ENCODE measurements at places on chromosomes 11 and 22. TPM values are rescaled to one million over a fixed set of nuclear protein-coding genes. Genes with fewer than 3 reads are reported as not detected.

GRCh38 chr11:132541794-132542193 is 990.5 kb downstream of the OPCML start:
- no peak for DNase-seq

DNA sequence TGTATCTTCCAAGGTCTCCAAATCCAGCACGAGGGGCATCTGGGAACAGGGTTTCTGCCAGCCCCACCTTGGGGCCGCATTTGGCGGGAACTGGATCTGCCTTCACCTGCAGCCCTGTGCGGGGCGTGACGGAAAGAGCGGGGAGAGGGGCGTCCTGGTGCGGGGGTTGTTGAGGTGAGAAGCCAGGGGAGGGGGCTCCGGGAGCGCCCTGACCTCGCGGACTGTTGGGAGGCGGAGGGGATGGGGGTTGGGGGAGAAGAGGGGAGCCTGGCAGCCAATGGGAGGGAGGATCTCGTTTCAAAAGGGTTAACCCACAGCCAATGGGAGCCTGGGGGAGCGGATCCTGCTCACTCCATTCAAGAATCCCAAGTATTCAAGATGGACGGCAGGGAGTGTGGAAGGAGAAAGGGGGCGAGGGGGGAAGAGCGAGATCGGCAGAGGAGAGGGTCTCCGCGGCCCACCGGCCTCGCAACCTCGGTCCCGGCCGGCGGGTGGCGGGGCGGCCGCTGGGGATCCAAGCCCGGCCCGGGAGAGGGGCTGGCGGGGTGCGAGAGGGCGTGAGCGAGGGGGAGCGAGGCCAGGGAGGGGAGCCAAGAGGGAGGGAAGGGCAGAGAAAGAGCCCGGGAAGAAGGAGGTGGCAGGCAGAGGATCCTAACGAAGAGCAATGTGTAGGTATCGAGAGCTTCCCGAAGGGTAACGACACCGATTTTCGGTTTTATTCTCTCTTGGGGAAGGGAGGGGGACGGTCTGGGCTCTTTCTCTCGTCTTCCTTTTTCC is 11.5 kb downstream of the YPEL4 start:
- peak; percentile 81 for DNase-seq

- DNase-seq = no peak
Measured at GRCh38 chr11:100340466-100341319, 346.4 kb upstream of the ARHGAP42 start.

GRCh38 chr11:70944636-70945035 is 307.7 kb downstream of the SHANK2 start:
- DNase-seq = no peak

- DNase-seq = no peak
Measured at GRCh38 chr11:129191649-129192048, 476 bp downstream of the ARHGAP32 start.

- no peak for DNase-seq
Measured at GRCh38 chr11:19426756-19427403, 186.1 kb upstream of the E2F8 start.

DNA sequence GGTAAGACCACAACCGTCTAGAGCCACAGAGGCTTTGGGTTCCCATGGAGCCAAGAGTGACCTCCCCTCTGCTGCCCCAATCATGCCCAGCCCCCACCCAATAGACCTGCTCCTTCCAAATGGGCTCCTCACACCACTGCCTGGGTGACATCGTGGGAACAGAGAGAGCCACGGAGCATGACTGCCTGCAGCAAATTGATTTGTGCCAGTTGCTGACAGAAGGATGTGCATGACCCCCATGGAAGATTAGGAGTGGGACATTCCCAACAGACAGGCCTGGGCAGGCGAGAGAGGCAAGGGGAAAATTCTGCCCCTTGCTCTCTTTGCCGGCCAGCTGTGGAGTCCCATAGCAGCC is 88.5 kb downstream of the TENM4 start:
- DNase-seq = no peak

- DNase-seq = no peak
Measured at GRCh38 chr11:124285610-124286344, 28.0 kb downstream of the OR8D1 start.

DNA sequence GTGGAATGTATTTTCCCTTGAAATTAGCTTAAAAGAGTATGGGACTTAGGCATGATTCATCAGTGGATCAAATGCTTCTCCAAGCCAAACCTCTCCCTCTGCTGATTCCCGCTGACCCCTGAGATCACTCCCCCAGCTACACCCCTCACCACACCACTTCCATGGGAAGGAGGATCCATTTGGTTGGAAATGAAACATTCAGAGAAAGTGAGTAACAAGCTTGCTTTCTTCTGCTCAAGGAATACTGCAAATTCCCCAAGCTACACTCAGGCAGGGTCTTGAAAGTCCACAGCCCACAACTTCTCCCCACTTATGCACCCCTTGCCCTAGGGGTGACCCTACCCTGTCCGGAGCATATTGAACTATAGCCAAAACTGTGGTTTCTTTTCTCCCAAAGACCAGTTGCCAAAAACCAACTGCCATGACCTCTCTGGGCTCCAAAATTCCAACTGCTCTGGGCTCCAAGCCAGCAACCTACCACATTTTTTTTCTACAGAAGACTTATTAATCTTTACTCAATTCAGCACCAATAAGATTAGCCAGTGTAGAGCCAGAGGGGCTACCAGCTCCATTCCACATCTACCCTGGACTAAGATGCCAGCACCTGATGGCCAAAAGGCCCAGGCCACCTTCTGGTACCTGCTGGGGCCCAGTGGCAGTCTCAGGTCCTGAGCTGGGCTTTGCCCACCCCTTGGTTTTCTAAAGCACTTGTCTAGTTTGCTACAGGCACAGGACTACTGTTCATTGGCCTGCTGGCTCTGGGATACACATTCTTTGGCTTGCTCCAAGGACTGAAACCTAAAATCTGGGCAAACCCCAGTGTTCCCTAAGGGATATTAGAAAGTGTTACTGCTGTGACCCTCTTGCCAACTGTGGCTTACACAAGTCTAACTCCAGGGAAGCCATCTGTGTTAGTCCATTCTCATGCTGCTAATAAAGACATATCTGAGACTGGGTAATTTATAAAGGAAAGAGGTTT is 101.1 kb downstream of the MICAL3 start:
- no peak for DNase-seq

- no peak for DNase-seq
Measured at GRCh38 chr11:77086521-77087472, 15.8 kb upstream of the OMP start.

DNA sequence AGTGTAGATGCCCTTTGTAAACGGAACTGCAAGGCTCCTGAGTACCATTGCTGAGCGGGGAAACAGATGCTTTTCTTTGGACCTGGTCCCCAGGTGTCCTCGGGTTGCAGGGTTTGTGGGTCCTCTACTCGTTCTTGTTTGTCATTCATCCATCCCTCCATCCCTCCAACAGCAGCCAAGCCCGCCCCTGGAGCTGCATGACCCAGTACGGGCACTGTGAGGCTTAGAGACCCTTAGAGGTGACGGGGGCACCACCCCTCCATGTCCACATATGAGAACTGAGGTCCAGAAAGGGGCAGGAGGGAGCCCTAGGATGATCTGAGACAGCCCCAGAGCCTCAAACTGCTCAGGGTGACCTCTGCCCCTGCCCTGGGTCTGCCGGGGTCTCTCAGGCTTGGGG is 45.4 kb downstream of the WNT11 start:
- DNase-seq = no peak

DNA sequence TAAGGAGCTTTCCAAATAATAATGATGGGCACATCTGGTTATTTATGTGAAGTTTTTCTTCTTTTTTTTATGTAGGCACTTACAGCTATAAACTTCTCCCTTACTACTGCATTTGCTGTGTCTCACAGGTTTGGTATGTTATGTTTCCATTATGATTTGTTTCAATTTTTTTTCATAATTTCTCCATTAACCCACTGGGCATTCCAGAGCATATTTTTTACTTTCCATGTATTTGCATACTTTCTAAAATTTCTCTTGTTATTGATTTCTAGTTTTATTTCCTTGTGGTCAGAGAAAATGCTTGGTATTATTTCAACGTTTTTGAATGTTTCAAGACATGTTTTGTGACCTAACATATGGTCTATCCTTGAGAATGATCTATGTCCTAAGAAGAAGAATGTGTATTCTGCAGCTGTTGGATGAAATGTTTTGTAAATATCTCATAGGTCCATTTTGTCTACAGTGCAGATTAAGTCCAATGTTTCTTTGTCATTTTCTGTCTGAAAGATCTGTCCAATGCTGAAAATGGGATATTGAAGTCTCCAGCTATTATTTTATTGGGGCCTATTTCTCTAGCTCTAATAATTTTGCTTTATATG is 362.1 kb downstream of the DDX10 start:
- no peak for DNase-seq

- DNase-seq = no peak
Measured at GRCh38 chr11:119723243-119723951, 5.6 kb downstream of the NECTIN1 start.

GRCh38 chr11:65528819-65529350 is 4.0 kb downstream of the SCYL1 start:
- no peak for DNase-seq

GRCh38 chr22:41922328-41922727 is 4.3 kb downstream of the TNFRSF13C start:
- DNase-seq = no peak

DNA sequence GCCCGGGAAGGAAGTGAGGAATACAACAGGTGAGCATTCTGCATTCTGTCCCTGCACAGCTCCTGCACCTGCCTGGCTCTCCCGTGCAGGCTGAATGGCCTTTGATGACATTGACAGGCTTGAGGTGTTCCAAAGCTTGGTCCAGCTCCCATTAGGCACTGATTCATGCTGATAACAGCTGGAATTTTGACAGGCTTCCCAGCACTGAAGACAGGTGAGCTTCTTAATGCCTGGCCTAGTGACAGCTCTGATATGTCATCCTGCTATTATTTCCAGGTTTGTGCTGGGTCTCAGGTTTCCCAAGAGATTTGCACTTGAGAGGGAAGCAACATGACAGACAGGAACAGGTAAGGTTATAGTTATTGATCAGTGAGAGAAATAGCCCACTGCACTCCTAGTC is 58.0 kb upstream of the MTNR1B start:
- no peak for DNase-seq

DNA sequence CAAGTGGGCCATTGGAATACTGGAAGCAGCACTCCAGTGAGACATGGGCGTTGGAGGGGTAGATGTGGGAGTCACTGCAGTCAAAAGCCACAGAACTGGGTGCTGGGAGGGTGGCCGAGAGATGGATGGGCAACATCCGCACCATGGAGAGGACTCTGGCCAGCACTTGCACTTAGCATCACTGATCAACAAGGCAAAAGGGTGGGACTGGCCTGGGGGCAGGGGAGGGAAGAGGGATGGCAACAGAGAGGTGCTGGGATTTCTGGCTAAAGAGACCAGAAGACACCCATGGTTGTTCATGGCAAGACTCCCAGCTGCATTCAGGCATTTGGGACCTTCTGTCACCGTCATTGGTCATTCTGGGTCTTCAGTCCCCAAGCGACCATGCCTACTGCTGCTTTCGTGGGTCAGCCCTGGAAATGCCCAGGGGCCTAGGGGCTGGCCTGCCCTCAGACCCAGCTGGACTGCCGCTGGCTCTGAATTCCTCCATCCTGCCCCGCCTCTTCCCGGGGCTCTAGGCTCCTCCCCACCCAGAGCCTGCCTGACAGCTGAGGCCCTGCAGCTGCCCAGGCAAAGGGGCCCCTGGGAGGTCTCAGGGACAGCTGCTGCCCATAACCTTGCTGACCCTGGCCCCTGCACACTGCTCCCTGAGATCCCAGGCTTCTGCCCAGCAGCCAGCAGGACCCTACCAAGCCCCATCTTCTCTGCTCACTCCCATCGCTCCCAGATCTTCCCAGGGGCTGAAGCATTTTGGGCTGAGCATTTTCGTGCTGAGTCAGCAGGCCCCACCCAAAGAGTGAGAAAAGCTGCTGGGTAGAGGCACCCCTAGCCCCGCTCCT is 13.0 kb upstream of the CDC42EP2 start:
- DNase-seq = no peak

GRCh38 chr11:72925656-72926055 is 111.4 kb downstream of the ATG16L2 start:
- no peak for DNase-seq

- no peak for DNase-seq
Measured at GRCh38 chr11:88623531-88623930, 286.0 kb upstream of the CTSC start.

DNA sequence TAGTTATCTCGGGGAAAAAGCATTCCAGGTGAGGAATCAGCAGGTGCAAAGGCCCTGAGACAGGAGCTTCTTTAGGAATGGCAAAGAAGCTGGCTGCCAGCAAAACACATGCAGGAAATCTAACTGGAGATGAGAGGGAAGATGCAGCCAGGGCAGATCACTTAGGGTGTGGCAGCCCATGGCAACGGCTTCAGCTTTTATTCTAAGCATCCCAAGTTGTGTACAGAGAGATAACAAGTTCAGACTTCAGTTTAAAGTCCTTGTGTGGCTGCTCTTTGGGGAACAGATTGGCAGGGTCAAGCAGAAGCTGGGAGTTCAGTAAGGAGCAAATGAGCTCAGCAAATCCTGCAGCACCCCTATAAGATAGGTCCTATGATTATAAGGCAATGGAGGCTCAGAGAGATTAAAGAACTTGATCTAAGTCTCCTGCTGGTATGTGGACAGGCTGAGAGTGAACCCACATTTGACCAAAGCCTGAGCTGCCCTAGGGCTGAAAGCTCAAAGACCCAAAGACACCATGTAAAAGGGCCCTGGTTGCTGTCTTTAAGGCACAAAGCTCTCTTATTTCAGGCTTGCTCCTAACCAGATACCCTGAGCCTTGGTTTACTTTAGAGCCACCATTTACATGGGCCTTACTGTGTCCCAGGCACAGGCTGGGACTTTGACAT is 466.8 kb downstream of the SOX6 start:
- DNase-seq = no peak

- DNase-seq = no peak
Measured at GRCh38 chr11:35611741-35612140, 6.5 kb upstream of the FJX1 start.

- DNase-seq = no peak
Measured at GRCh38 chr11:67648140-67648795, 2.3 kb downstream of the ACY3 start.

DNA sequence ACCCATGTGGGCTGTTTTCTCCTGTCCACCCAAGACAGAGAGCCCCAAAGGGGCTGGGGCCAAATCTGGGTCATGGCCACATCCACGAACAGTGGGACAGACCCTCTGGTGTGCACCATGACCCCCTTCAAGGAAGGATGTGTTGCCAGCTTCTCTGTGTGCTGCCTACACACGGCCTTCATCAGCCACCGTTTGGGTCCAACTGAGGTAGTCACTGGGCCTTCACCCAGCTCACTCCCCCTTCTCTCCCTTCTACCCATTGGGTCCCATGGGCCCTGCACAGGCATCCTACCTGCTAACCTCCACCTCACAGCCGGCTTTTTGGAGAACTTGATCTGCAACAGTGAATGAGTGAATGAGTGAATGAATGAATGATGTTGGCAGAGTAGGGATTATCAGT is 1484.9 kb downstream of the BRD1 start:
- DNase-seq = no peak

- DNase-seq = no peak
Measured at GRCh38 chr11:113350336-113351067, 36.1 kb downstream of the TTC12 start.

- DNase-seq = no peak
Measured at GRCh38 chr22:25142102-25142501, 57.6 kb upstream of the CRYBB3 start.

Gene B4GALNT4
- polyA plus RNA-seq = 95.7 TPM

Gene IGSF22
- 0.87 TPM for polyA plus RNA-seq

Gene KRTAP5-9
- polyA plus RNA-seq = not detected

Gene CRYBB1
- 1.6 TPM for polyA plus RNA-seq

Gene OR8H3
- polyA plus RNA-seq = not detected

Gene C22orf23
- 7.0 TPM for polyA plus RNA-seq

Gene DUSP8
- 4.0 TPM for polyA plus RNA-seq

Gene KCNJ1
- polyA plus RNA-seq = 76.1 TPM

Gene PATE2
- not detected for polyA plus RNA-seq

Gene SOX10
- polyA plus RNA-seq = 1.7 TPM

Gene ESRRA
- polyA plus RNA-seq = 7.4 TPM

Gene WNT7B
- polyA plus RNA-seq = 16.6 TPM

Gene MAPK8IP1
- 23.1 TPM for polyA plus RNA-seq

Gene DNHD1
- 9.3 TPM for polyA plus RNA-seq

All from left renal pelvis (tissue), 4 donors.